ENCODE measurements at places on chromosomes 13 and 19.

DNA sequence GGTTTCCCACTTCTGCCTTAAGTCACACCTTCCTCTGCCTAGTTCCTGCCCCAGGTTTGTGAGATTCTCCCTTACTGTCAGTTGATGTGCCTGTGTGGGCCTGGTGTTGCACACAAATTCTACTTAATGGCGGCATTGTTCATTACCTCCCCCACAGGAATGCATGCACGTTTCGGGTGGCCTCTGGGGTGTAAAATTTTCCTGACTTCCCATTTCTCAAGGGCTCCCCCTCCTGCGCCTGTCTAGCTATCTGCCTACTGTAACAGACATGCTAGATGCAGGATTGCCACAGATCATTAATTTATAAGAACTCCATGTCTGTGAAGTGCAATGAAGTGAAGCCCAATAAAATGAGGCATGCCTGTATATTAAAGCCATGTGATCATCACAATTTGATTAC, 1466.3 kb downstream of the PCDH9 start:
- no peaks in the 10 kb centered on the region for H3K36me3 ChIP-seq
- no peak overlapping the region for H3K4me3 ChIP-seq
- no peak for DNase-seq
- no peaks in the 10 kb centered on the region for H3K27me3 ChIP-seq
- no peak overlapping the region for H3K27ac ChIP-seq

- H3K4me1 ChIP-seq = no peaks in the 10 kb centered on the region
- H3K36me3 ChIP-seq = peaks cover 13% of the 10 kb centered on the region
- no peak for DNase-seq
- no peaks in the 10 kb centered on the region for H3K27me3 ChIP-seq
- H3K27ac ChIP-seq = no peak overlapping the region
- no peak overlapping the region for H3K4me3 ChIP-seq
These were observed 36.9 kb upstream of the GGACT start for GRCh38 chr13:100625447-100625846.

GRCh38 chr13:113926301-113926761, 47.5 kb downstream of the C13orf46 start:
- no peaks in the 10 kb centered on the region for H3K27me3 ChIP-seq
- H3K4me1 ChIP-seq = no peaks in the 10 kb centered on the region
- DNase-seq = peak; percentile 89
- H3K27ac ChIP-seq = no peak overlapping the region
- H3K4me3 ChIP-seq = no peak overlapping the region

- H3K4me1 ChIP-seq = no peaks in the 10 kb centered on the region
- H3K36me3 ChIP-seq = peaks cover 4% of the 10 kb centered on the region
- no peak overlapping the region for H3K4me3 ChIP-seq
These were observed 38.8 kb downstream of the CARD8 start for GRCh38 chr19:48216933-48217332.

DNA sequence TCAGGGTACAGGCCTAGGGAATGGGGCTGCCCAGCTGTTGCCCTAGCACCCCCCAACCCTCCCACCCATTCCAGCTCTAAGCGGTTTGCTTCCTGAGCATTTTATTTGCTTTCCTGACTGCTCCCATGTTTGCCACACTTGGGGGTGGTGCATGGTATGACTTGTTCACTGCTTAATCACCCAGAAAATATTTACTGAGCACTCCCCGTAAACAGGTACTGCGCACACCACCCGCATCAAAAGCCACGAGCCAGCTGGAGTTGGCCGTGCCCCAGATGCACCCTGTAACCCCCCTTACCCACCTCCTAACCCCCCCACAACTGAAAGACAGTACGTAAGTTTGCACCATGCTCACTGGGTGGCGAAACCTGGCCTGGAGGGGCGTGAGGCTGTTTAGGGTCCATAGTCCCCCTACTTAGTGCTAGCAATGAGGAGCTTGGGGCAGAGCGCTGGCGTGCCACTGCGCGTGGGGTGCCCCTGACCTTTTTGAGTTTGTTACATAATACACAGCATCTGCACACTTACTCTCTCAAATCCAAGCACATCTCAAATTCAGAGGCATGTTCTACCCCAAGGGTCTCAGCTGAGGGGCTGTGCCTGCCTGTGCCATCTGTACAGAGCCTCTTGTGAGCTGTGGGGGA, 29.8 kb downstream of the DPF1 start:
- no peak overlapping the region for H3K4me3 ChIP-seq
- H3K27ac ChIP-seq = no peak overlapping the region
- no peaks in the 10 kb centered on the region for H3K4me1 ChIP-seq
- H3K36me3 ChIP-seq = no peaks in the 10 kb centered on the region

GRCh38 chr19:29645491-29645867, 19.8 kb upstream of the PLEKHF1 start:
- no peak overlapping the region for H3K4me3 ChIP-seq
- no peaks in the 10 kb centered on the region for H3K36me3 ChIP-seq
- no peak for DNase-seq

GRCh38 chr13:98576200-98576945, 534 bp downstream of the STK24 start:
- peak overlapping the region; percentile 98 for H3K4me3 ChIP-seq
- peak; percentile 39 for DNase-seq
- H3K27me3 ChIP-seq = no peaks in the 10 kb centered on the region
- no peaks in the 10 kb centered on the region for H3K36me3 ChIP-seq
- H3K4me1 ChIP-seq = peaks cover 40% of the 10 kb centered on the region

- H3K4me3 ChIP-seq = peak overlapping the region; percentile 71
- H3K27me3 ChIP-seq = no peaks in the 10 kb centered on the region
These were observed 790 bp upstream of the SUGT1 start for GRCh38 chr13:52651897-52652195.

- no peaks in the 10 kb centered on the region for H3K27me3 ChIP-seq
- no peak overlapping the region for H3K27ac ChIP-seq
- no peaks in the 10 kb centered on the region for H3K36me3 ChIP-seq
- DNase-seq = no peak
- no peak overlapping the region for H3K4me3 ChIP-seq
These were observed 187.6 kb downstream of the TUBA3C start for GRCh38 chr13:18993884-18994660.

- no peaks in the 10 kb centered on the region for H3K4me1 ChIP-seq
- peak; percentile 55 for DNase-seq
- H3K4me3 ChIP-seq = no peak overlapping the region
- H3K36me3 ChIP-seq = no peaks in the 10 kb centered on the region
These were observed 96.9 kb downstream of the WDFY2 start for GRCh38 chr13:51681037-51681678.

- DNase-seq = peak; percentile 60
- H3K27ac ChIP-seq = no peak overlapping the region
- no peaks in the 10 kb centered on the region for H3K36me3 ChIP-seq
These were observed 26.2 kb downstream of the OPA3 start for GRCh38 chr19:45558399-45558878.

DNA sequence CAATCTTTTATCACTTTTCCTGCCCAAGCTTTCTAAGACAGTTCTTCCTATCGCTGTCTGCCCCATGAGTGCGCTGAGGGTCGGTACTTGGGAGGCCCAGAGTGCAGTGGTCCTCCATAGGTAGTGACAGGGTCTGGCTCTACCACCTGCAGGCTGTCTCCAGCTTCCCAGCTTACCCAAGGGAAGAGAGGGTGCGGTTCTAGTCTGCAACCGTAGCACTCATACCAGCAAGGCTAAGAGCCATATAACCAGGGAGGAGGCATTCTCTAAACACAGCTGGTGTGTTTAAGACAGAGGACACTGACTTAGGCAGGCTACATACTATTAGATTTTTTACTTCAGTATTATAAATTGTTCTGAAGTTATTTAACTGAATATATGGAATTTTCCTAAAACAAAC, 8.2 kb downstream of the PROZ start:
- no peaks in the 10 kb centered on the region for H3K36me3 ChIP-seq
- no peaks in the 10 kb centered on the region for H3K4me1 ChIP-seq
- H3K4me3 ChIP-seq = no peak overlapping the region
- no peak for DNase-seq
- peaks cover 8% of the 10 kb centered on the region for H3K27me3 ChIP-seq
- H3K27ac ChIP-seq = no peak overlapping the region

DNA sequence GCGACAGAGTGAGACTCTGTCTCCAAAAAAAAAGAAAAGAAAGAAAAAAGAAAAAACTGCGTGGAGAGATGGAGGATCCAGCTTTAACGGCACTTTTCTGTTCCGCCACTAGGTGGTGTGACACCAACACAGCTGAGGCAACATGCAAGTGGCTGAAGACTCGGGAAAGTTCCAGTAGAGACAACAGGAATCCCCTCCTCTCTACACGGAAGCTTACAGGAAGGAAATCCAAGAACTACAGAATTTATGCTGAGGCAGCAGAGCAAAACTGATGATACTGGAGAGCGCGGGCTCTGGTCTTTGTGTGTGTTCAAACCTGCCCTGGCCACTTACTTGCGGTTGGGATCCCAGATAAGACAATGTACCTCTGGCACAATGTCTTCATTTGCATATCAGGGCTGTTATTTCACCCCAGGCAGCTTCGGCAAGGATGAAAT, 9.9 kb downstream of the RANBP3 start:
- peak overlapping the region; percentile 84 for H3K27ac ChIP-seq
- peak; percentile 76 for DNase-seq
- no peaks in the 10 kb centered on the region for H3K27me3 ChIP-seq
- H3K4me3 ChIP-seq = no peak overlapping the region
- peaks cover 39% of the 10 kb centered on the region for H3K4me1 ChIP-seq
- no peaks in the 10 kb centered on the region for H3K36me3 ChIP-seq

DNA sequence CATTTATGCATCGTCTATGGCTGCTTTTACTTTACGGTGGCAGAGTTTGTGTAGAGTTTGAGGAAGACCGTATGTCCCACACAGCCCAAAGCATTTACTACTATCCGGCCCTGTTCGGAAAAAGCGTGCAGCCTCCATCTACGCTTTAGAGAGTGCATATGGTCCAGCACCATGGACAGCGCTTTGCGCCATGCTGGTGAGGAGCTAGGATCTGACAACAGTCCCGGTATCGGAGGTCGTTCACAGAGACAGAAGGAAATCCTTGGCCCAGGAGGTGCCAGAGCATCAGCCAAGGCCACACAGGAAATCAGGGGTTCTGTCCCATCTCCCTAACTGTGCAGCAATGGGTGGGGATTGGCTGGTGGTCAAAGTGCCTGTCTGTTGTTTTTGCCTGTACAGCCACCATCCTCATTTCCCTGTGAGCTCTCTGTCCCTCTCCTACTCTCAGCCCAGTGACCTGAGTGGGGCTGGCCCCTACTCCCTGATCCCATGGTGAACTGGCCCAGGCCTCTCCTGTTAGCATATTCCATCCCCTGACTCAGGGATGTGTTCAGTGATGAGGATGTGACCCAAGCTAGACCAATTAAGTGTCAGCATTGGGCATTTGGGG, 16.2 kb upstream of the PRODH2 start:
- H3K4me1 ChIP-seq = no peaks in the 10 kb centered on the region
- no peaks in the 10 kb centered on the region for H3K36me3 ChIP-seq
- peaks cover 23% of the 10 kb centered on the region for H3K27me3 ChIP-seq

DNA sequence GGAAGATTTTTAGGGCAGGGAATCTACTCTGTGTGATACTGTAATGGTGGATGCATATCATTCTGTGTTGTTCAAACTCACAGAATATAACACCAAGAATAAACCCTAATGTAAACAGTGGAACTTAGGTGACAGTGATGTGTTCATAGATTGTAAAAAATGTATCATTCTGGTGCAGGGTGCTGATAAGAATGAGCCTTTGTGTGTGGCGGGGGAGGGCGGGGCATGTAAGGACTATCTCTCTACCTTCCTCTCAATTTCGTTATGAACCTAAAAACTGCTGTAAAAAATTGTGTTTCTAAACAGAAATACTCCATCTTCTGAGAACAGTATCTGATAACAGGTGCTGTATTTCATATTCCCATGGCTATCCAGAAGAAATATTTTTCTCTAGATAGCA, 35.6 kb downstream of the TNFRSF19 start:
- H3K27me3 ChIP-seq = no peaks in the 10 kb centered on the region
- H3K4me3 ChIP-seq = no peak overlapping the region
- H3K36me3 ChIP-seq = peaks cover 27% of the 10 kb centered on the region
- no peak for DNase-seq
- H3K4me1 ChIP-seq = no peaks in the 10 kb centered on the region

GRCh38 chr13:84567848-84568247, 685.6 kb upstream of the SLITRK1 start:
- H3K4me1 ChIP-seq = no peaks in the 10 kb centered on the region
- no peak overlapping the region for H3K4me3 ChIP-seq
- no peaks in the 10 kb centered on the region for H3K36me3 ChIP-seq
- H3K27me3 ChIP-seq = no peaks in the 10 kb centered on the region
- no peak for DNase-seq

DNA sequence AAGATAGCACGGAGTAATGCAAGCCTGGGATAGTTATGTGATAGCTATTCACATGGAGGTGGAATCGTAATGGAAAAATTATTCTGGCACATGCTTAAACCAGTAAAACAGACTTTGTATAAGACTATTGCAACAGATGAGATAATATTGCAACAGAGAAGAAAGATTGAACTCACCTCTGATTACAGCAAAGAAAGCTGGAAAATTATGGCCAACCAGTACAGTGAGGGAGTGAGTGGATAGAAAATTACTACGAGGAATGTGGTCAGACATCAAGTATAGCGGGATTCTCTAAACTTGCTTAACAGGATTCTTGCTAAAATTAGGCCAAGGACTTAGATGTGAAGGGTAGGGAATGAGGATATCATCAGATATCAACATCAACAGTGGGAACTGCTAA, 397.6 kb upstream of the KLHL1 start:
- DNase-seq = no peak
- H3K4me1 ChIP-seq = no peaks in the 10 kb centered on the region
- H3K27ac ChIP-seq = no peak overlapping the region
- H3K4me3 ChIP-seq = no peak overlapping the region

- H3K4me1 ChIP-seq = no peaks in the 10 kb centered on the region
- H3K27me3 ChIP-seq = peaks cover 32% of the 10 kb centered on the region
- no peak overlapping the region for H3K4me3 ChIP-seq
- no peak overlapping the region for H3K27ac ChIP-seq
- no peak for DNase-seq
- H3K36me3 ChIP-seq = no peaks in the 10 kb centered on the region
These were observed 5.6 kb upstream of the SLAIN1 start for GRCh38 chr13:77691871-77692270.

DNA sequence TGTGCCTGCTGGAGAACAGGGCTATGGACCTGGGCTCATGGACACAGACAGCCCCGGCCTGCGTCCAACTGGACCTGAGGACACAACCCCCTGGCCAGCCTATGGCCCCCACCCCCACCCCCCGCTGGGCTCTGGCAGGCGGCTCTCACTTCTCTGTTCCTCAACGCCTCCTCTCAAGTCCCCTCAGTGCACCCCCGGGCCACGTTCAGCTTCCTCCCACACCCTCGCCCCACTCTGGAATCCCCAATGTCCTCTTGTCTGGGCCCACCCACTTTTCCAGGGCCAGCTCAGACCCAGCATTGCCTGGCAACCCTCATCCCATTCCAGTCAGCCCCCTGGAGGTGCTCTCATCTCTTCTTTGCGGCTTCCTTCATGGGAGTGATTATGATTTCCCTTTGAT, 130.2 kb upstream of the SPACA7 start:
- H3K27me3 ChIP-seq = no peaks in the 10 kb centered on the region
- DNase-seq = no peak
- H3K4me3 ChIP-seq = no peak overlapping the region
- H3K36me3 ChIP-seq = no peaks in the 10 kb centered on the region
